ENCODE measurements at places on chromosomes 3 and 15.

GRCh38 chr15:52021892-52022540, 3.0 kb downstream of the MAPK6 start:
- DNase-seq, result no peak

DNA sequence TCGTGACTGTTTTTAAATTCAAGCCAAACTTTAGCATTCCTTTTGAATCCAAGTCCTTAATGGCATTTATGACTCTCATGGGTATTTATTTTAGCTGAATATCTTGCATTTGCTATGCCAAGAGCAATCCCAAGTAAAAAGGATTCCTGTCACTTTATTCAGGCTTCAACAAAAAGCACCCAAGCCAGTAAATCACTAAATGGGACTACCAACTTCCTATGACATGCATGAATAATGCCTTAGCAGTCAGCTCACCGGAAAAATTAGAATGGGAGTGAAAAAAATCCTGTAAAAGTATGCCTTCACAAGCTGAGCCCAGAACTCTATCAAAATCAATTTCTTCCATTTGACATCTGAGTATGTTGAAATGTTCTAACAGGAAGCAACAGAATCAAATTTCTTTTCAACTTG, 1297.9 kb downstream of the ROBO2 start:
- DNase-seq, result no peak

DNA sequence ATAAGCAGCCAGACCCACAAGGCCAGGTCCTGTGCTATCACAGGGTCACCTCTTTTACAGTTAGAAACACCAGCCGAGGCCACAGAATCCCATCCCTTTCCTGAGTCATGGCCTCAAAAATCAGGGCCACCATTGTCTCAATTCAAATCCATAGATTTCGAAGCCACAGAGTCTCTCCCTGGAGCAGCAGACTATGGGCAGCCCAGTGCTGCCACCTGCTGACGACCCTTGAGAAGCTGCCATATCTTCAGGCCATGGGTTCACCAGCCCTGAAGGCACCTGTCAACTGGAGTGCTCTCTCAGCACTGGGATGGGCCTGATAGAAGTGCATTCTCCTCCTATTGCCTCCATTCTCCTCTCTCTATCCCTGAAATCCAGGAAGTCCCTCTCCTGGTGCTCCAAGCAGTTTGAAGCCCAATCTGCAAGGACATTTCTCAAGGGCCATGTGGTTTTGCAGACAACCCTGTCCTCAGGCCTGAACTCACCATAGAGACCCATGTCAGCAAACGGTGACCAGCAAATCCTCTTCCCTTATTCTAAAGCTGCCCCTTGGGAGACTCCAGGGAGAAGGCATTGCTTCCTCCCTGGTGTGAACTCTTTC, 39.6 kb downstream of the TGM4 start:
- DNase-seq, result peak; percentile 72

GRCh38 chr3:124896824-124897526, 9.8 kb upstream of the ITGB5 start:
- DNase-seq, result no peak

DNA sequence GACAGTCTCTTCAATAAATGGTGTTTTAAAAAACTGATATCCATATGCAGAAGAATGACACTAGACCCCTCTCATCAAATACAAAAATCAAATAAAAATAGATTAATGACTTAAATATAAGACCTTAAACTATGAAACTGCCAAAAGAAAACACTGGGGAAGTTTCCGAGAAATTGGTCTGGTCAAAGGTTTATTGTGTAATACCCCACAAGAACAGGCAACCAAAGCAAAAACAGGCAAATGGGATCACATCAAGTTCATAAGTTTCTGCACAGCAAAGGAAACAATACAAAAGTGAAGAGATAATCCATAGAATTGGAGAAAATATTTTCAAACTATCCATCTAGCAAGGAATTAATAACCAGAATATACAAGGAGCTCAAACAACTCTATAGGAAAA, 126.2 kb downstream of the GOLIM4 start:
- no peak for DNase-seq

DNA sequence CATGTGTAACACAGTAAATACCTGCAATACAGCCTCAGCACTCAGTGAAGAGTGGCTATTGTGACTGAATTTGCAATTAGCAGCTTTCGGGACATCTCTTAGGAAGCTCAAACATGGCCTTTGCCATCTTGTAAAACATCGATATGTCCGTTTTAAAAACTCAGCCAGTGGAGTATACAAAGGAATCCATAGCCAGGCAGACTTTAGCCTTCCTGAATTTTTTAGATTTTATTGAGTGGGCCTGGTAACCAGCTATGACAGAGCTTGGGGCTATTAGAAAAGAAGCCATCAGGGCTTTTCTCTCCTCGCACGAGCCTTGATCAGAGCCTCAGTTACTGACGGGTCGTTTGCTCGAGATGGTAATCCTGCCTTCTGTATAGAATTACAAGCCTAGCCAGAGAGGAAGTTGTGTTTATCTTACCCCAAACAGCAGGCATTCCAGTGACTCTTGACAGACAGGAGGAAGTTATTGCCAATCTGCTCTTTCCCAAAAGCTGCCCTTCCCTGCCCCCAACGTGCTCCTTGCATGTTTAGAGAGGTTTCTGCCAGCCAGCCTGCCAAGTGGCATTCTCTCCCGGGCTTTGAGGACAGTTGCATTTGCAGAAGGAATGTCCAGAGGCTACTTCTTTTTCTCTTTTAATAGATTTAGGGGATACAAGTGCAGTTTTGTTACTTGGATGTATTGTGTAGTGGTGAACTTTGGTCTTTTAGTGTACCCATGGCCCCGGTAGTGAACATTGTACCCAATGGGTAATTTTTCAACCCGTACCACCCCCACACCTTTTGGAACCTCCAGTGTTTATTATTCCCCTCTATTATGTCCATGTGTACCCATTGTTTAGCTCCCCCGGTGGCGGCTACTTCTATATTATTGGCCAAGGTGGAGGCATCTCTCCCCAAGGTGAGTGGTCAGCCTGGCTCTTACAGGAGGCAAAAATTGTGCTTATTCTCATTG, 40.6 kb downstream of the ITPR1 start:
- DNase-seq, result no peak

DNA sequence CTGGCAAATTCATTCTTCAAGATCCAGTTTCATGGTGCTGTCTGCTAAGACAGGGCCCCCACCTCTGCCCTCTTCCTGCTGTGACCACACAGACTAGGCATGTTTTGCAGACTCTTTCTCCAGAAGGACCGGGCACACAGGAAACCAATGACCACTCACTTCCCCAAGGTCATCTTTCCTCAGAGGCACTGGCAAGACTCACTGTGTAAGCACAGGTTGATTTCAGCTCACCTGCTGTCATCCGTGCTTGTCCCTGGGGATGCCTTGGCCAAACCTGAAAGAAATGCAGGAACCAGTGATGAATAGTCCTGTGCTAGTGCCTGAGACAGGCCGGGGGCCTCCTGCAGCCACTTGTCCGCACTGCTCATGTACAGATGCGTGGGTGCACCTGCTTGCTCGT, 33.5 kb downstream of the ALS2CL start:
- DNase-seq, result no peak

- DNase-seq, result peak; percentile 86
These were observed 10.5 kb downstream of the ISG20 start for GRCh38 chr15:88649286-88649733.

DNA sequence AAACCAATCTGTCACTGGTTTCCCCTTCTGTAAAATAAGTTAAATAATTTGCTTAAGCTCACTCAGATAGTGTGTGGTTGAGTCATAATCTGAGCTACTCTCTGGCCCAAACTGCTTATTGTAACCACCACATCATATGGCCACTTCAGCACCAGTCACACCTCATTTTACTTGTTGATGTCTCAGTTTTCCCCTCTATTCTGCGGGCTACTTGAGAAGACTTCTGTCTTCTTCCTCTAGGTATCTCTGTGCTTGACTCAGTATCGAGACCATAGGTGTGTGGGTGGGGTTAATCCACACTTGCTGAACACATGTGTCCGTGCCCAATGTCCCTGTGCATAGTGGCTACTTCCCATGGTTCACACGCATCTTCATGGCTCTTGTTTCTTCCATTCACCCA, 32.9 kb downstream of the CRYGS start:
- peak; percentile 41 for DNase-seq

GRCh38 chr3:64919934-64920333, 232.1 kb upstream of the ADAMTS9 start:
- DNase-seq, result no peak

- no peak for DNase-seq
These were observed 218.6 kb downstream of the NR2F2 start for GRCh38 chr15:96549136-96549535.

GRCh38 chr15:51888593-51889195, 59.2 kb downstream of the TMOD3 start:
- DNase-seq, result no peak

GRCh38 chr3:149340310-149340933, 7.0 kb upstream of the TM4SF18 start:
- no peak for DNase-seq

DNA sequence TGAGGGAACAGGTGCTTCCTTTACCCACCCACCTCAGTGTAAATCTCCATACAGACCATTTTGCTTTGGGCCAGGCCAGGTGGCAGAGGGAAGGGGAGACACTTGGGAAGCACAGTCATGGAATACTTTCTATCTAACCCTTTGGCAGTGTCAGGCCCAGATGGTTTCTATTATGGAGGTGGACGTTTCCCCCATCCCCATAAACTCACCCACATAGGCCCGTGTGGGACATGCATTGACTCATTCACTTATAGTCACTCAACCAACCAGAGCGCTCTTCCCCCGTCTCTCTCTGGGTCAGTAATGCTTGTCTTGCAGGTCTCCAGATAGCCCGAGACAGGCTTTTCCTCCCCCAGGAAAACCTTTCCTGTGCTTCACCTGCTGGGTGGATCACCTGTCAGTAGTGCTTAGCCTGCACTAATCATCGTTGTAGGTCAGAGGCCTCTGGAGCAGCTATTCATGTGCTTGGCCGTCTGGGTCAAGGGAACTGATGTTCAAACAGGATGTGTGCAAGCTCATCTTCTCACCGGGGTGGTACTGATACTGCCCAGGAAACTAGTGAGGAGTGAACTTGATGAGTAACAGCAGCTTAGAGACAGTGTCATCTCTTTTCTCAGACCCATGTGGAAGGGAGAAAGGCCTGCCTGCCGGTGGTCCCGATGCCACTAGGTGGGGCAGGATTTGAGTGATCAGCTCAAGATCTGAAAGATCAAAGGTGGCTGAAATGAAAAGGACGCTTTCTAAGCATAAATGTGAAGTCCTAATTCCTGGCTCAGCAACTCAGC, 67.1 kb downstream of the CEMIP start:
- no peak for DNase-seq

DNA sequence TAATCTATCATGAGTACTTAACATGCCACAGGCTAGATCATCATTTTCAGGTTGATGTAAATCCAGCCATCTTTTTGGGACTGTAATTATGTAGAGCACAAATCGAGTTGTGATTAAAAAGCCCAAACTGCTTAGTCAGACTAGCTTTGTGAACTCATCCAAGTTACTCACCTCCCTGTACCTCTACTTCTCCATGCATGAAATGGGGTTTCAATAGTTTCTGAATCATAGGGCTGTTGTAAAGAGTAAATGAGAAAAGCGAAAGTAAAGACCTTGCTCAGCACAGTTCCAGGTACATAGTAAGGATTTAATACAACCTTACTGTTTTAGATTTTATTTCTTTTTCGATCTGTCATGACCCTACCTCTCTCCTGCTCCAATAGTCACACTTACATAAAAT, 85.6 kb upstream of the GAP43 start:
- no peak for DNase-seq

DNA sequence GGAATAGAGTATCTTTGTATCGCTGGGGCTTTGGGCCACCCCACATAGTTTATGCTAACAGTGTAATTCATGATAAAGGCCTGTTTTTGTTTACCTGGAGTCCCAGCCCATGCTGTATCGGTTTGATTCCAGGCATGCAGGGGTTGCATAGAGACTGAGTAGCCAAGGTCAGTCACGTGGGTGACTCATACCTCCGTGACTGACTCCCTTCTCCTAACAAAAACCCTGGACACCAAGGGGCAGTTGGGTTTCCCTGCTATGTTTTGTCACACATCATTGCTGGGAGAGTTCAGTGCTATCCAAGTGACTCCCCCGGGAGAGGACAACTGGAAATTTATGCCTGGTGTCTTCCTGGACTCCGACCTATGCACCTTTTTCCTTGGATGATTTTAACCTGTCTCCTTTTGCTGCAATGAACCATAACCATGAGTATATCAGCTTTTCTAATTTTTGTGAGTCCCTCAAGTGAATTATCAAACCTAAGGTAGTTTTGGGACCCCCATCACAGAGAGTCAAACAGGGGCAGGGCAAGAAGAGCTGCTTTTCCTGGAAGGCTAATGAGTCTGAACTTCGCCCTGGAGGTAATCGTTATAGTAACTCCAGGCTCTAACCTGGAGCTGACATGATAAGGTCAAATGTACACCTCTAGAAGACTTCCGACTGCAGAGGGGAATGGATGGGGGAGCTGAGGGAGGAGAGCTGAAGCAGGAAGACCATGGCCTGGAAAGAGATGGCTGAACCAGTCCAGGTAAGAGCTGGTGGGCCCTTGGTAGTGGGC, 57.0 kb downstream of the SRGAP3 start:
- DNase-seq, result no peak

DNA sequence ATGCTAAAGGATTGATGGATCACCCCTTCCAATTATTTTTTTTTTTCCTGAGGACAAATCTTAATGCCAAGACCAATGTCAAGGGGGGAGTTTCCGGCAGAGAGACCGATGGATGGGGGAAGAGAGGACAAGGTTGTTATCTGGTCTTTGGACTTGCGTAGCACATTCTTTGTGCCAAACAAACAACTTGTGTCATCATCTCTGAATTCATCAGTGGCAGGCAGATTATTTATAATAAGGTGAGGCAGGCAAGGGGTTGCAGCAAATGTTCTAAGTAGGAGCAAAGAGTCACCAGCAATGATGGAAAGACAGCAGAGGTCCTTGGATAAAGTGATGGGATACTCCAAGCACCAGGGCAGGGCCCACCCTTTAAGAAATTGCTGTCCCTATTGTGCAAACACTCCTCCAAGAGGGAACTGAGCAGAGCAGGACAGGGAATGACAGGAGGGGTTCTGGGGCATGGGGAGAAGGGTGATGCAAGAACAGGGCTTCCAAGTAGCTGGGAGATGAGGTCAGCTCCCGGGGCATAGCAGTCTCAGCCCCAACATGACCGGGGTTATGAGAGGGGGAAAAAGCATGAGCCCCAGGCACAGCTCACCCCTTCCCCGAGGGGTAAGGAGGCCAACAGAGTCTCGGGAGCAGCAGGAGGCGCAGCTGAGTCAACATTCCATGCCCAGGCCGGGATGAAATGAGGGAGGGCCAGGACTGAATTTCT, 57.4 kb downstream of the ANXA2 start:
- no peak for DNase-seq

- DNase-seq, result no peak
These were observed 37.1 kb downstream of the PHC3 start for GRCh38 chr3:170144437-170144843.

GRCh38 chr3:127124120-127124519, 68.8 kb upstream of the PRR23E start:
- no peak for DNase-seq

DNA sequence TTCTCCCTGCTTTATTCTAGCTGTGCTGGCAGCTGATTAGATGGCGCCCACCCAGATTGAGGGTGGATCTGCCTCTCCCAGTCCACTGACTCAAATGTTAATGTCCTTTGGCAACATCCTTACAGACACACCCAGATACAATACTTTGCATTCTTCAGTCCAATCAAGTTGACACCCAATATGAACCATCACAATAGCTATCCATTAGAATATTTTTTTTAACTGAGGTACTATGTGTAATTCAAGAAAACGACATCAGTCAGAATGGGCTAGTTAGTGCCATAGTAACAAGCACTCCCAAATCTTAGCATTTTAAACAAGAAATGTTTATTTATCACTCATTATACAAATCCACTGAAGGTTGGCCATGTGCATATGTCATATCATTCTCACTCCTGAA, 723.1 kb downstream of the NR2F2 start:
- DNase-seq, result no peak

GRCh38 chr3:178597371-178597770, 61.1 kb downstream of the KCNMB2 start:
- DNase-seq, result no peak
